A549 treated with AZD2906 at 1 μM for 4 hours (cell line): ENCODE measurements at places on chromosomes 1 and 21. TPM values are rescaled to one million over a fixed set of nuclear protein-coding genes. Genes with fewer than 3 reads are reported as not detected.

The NTNG1 gene
- total RNA-seq: not detected in 5 replicates

The CHRM3 gene
- 0.01 to 0.09 TPM (median 0.03 TPM) in 5 replicates for total RNA-seq

The DDX59 gene
- total RNA-seq: 11.1 to 15.4 TPM (median 12.5 TPM) in 5 replicates

The SYPL2 gene
- 0.05 to 0.13 TPM (median 0.08 TPM) in 5 replicates for total RNA-seq

The RASSF5 gene
- total RNA-seq: 0.77 to 1.1 TPM (median 0.97 TPM) in 5 replicates

The GJA5 gene
- total RNA-seq: 0.02 to 0.07 TPM in 2 of 5 replicates, not detected in the others
